Hepatocyte (in vitro differentiated cells): ENCODE measurements at places on chromosomes 1 and 21. TPM values are rescaled to one million over a fixed set of nuclear protein-coding genes. Genes with fewer than 3 reads are reported as not detected.

CD1C gene
- polyA plus RNA-seq: not detected in 2 replicates

CCT3 gene
- polyA plus RNA-seq: 166 and 212 TPM in 2 replicates

NDUFV3 gene
- polyA plus RNA-seq: 36.3 and 39.7 TPM in 2 replicates

KISS1 gene
- 2.0 TPM in 2 replicates for polyA plus RNA-seq

TRNP1 gene
- 137 and 145 TPM in 2 replicates for polyA plus RNA-seq

ZC3H12A gene
- polyA plus RNA-seq: 46.2 and 54.9 TPM in 2 replicates

FCRL6 gene
- polyA plus RNA-seq: not detected in 2 replicates

MEGF6 gene
- polyA plus RNA-seq: 21.9 and 23.5 TPM in 2 replicates

PRKAA2 gene
- 1.2 and 1.8 TPM in 2 replicates for polyA plus RNA-seq

KPRP gene
- polyA plus RNA-seq: not detected in 2 replicates

TEDDM1 gene
- polyA plus RNA-seq: not detected in 2 replicates

ALPL gene
- 1.6 and 6.0 TPM in 2 replicates for polyA plus RNA-seq

SERPINC1 gene
- polyA plus RNA-seq: 53.5 and 85.4 TPM in 2 replicates

SPRR1A gene
- not detected in 2 replicates for polyA plus RNA-seq

NPL gene
- polyA plus RNA-seq: 6.1 and 7.1 TPM in 2 replicates

CFHR5 gene
- polyA plus RNA-seq: 0.36 TPM in 1 of 2 replicates, not detected in the other

C1orf167 gene
- polyA plus RNA-seq: 0.37 TPM in 1 of 2 replicates, not detected in the other

CNKSR1 gene
- polyA plus RNA-seq: 31.4 and 38.6 TPM in 2 replicates

BGLAP gene
- 0.64 and 3.3 TPM in 2 replicates for polyA plus RNA-seq

TRIM17 gene
- 5.7 and 7.3 TPM in 2 replicates for polyA plus RNA-seq

LCE3E gene
- polyA plus RNA-seq: not detected in 2 replicates

CELA2A gene
- polyA plus RNA-seq: 5.6 TPM in 2 replicates

SF3B4 gene
- polyA plus RNA-seq: 58.6 and 68.0 TPM in 2 replicates

DDAH1 gene
- polyA plus RNA-seq: 17.2 and 19.5 TPM in 2 replicates

NTMT2 gene
- not detected in 2 replicates for polyA plus RNA-seq

CLIC6 gene
- polyA plus RNA-seq: 7.2 and 9.9 TPM in 2 replicates

PHACTR4 gene
- 19.1 and 22.1 TPM in 2 replicates for polyA plus RNA-seq

KCNT2 gene
- 1.2 and 1.3 TPM in 2 replicates for polyA plus RNA-seq

CYB5RL gene
- polyA plus RNA-seq: 3.1 and 4.5 TPM in 2 replicates

KIF14 gene
- polyA plus RNA-seq: 0.54 and 0.68 TPM in 2 replicates

C1orf141 gene
- not detected in 2 replicates for polyA plus RNA-seq

SETDB1 gene
- polyA plus RNA-seq: 10.7 and 12.9 TPM in 2 replicates

ACTL8 gene
- 0.34 TPM in 1 of 2 replicates, not detected in the other for polyA plus RNA-seq

CA6 gene
- polyA plus RNA-seq: not detected in 2 replicates

PPM1J gene
- 1.8 and 1.9 TPM in 2 replicates for polyA plus RNA-seq

TMEM125 gene
- polyA plus RNA-seq: 43.1 and 50.3 TPM in 2 replicates

ZNF695 gene
- 1.7 and 2.0 TPM in 2 replicates for polyA plus RNA-seq

PRAMEF6 gene
- polyA plus RNA-seq: not detected in 2 replicates

CYP4Z1 gene
- 0.66 TPM in 1 of 2 replicates, not detected in the other for polyA plus RNA-seq

LPAR3 gene
- polyA plus RNA-seq: 0.18 and 1.3 TPM in 2 replicates

KRTAP12-2 gene
- polyA plus RNA-seq: not detected in 2 replicates

CCDC27 gene
- 0.59 and 0.73 TPM in 2 replicates for polyA plus RNA-seq

VWA5B1 gene
- polyA plus RNA-seq: 0.35 and 1.1 TPM in 2 replicates

TMEM69 gene
- polyA plus RNA-seq: 30.6 and 36.5 TPM in 2 replicates

B3GALT2 gene
- 1.4 and 1.8 TPM in 2 replicates for polyA plus RNA-seq

AMY1B gene
- polyA plus RNA-seq: not detected in 2 replicates

RAB7B gene
- 16.6 and 22.6 TPM in 2 replicates for polyA plus RNA-seq

OR2AK2 gene
- not detected in 2 replicates for polyA plus RNA-seq

TGFB2 gene
- polyA plus RNA-seq: 6.7 and 13.6 TPM in 2 replicates

RNF11 gene
- 42.4 and 55.9 TPM in 2 replicates for polyA plus RNA-seq
